MM.1S (cell line): ENCODE measurements at places on chromosomes 7 and 10.

DNA sequence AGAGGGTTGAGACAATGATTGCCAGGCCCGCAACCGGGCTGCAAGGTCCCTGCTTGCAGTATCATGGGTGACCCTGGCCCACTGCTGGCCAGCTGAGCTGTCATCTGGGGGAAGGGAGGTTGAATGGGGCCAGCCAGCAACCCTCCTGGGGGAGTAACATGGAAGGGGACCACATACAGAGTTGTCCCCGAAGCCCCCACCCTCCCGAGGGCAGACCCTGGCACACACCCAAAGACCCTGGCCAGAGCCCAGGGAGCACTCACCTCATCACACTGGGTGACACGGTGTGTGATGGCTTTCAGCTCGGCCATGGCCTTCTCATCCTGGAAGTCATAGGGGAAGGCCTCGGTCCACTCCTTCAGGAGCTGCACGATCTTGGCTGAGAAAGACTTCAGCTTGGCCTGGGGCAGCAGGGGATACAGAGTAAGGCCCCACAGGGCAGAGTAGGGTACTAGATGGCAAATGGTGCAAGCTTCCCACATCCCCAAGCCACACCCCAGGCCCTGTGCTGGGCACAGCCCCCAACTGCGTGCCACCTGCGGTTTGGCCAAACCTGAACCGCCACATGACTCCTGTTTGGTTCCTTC lies 63.4 kb downstream of the CSGALNACT2 start:
- no peak for DNase-seq

DNA sequence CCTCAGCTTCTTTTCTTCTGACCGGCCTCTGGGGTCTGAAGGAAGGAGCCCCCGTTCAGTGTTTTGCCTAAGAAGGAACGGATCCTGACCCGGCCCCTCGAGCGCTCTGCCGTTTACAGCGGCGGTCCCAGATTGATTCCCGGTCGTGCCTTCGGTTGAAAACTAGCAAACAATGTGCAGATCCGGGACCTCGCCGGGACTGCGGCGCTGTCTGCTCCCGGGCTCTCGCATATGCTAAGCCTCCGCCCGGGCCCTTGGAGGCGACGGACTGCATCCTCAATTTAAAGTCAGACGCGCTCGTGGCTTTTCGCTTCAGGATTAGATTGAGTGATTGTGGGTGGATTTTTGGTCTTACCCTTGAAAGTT lies 559 bp downstream of the DBF4 start:
- DNase-seq = peak; percentile 71

DNA sequence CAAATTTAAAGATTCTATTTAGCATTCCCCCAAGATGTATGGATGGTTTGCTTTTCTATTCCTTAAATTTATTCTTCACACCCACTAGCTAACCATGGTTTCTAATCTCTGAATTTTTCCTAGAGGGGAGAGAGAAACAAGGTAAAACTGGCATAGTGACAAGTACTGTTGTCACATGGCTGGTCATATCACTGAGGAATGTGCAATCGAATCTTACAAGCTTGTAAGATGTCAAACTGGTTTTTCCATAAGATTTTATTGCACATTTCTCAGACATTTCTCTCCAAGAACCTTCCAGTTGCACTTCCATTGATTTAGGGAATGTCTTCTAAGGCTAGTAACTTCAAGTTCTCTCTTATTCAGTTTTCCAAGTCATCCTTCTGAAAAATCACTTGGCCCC lies 89.8 kb downstream of the MBL2 start:
- no peak for DNase-seq

GRCh38 chr7:20199015-20199737 lies 18.0 kb downstream of the MACC1 start:
- peak; percentile 61 for DNase-seq

GRCh38 chr10:114899982-114900381 lies 38.0 kb upstream of the TRUB1 start:
- DNase-seq = no peak

DNA sequence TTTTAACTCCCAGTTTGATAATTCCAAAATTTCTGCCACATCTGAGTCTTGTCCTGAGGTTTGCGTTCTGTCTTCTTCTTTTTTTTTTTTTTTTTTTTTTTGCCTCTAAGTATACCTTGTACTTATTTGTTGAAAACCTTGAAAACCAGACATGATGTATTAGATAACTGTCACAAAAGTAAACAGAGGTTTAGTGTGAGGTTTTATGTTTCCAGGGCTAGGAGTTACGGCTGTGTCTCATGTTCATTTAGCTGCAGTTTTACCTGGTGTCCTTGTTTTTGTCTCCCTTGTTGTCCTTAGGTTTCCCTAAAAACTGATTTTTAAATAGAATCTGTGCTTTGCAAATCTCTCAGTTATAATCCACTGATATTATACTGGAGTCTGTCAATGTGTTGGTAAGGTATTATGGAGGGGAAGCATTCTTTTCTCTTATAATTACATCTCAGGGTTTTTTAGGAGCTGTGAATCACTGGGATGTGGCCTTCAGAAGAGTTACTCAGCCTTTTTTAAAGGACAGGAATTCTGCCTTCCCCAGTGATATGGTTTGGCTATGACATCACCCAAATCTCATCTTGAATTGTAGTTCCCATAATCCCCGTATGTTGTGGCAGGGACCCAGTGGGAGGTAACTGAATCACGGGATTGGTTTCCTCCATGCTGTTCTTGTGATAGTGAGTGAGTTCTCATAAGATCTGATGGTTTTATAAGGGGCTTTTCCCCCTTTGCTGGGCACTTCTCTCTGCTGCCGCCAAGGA lies 95.0 kb downstream of the CDCA7L start:
- no peak for DNase-seq

GRCh38 chr10:36469585-36469984 lies 655.8 kb upstream of the ANKRD30A start:
- no peak for DNase-seq

GRCh38 chr10:62919776-62920175 lies 103.6 kb upstream of the EGR2 start:
- DNase-seq = no peak

GRCh38 chr7:148118371-148118770 lies 472.2 kb upstream of the C7orf33 start:
- DNase-seq = no peak

- no peak for DNase-seq
These were observed 118.3 kb downstream of the TCF7L2 start for GRCh38 chr10:113068178-113068890.

DNA sequence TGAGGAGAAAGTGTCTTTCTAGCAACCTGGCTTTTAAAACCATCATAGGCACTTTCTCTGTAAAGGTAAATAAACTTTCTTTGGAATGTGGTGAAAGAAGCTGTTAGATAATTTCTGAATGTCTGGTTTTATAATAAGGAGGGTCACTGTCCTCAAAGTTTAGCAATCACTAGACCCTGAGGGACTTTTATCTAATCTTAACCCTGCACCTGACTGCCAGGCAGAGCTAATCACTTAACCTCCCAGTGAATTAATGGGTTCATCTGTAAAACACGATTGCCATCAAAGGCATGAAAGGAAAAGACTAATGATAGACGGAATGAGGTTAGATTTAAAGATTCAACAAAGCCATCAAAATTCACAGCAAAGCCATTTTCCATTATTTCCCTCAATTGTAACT lies 553.8 kb downstream of the GRM8 start:
- DNase-seq = no peak

DNA sequence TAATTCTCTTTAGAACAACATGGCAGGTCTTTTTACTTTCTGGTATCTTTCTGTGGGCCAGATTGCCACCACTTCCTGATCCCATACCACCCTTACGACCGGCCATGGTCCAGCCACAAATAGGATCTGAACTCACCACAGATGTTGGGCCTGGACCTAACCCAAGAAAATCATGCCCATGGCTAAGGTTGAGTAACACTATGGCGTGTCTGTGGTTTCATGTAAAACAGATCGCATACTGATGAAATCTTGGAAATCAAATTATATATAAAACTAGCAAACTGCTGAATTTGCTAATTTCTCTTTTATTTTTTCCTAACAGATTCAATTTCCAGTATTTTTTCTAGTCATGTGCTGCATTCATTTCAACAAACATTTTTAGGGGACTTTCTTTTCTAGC lies 77.2 kb downstream of the CH25H start:
- DNase-seq = no peak

GRCh38 chr7:138538518-138538917 lies 78.5 kb downstream of the TRIM24 start:
- DNase-seq = no peak

- no peak for DNase-seq
These were observed 13.4 kb downstream of the BRI3 start for GRCh38 chr7:98294798-98295382.
